ENCODE measurements at places on chromosomes 13 and 19.

GRCh38 chr13:75797719-75798118 lies 161.6 kb downstream of the LMO7 start:
- no peak for DNase-seq

GRCh38 chr19:7540761-7541474 lies 5.4 kb downstream of the PNPLA6 start:
- no peak for DNase-seq

DNA sequence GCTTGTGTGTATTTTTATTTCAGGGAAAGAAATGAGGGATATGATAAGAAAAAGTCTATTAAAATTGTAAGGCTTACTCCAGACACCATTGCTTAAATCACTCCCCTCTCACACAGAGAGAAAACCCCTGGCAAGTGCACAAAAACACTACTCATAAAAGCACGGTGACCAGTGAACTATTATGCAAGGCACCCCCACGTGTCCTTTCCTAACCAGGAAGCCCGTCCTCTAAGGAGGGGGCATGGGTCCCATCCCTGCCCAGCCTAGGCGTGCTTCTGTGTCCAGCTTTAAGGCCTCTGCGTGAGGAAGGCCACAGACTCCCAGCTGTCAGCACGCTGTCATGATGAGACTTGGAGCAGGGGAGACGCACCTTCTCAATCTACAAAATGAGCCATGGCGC lies 83.5 kb downstream of the SLC7A1 start:
- peak; percentile 69 for DNase-seq

DNA sequence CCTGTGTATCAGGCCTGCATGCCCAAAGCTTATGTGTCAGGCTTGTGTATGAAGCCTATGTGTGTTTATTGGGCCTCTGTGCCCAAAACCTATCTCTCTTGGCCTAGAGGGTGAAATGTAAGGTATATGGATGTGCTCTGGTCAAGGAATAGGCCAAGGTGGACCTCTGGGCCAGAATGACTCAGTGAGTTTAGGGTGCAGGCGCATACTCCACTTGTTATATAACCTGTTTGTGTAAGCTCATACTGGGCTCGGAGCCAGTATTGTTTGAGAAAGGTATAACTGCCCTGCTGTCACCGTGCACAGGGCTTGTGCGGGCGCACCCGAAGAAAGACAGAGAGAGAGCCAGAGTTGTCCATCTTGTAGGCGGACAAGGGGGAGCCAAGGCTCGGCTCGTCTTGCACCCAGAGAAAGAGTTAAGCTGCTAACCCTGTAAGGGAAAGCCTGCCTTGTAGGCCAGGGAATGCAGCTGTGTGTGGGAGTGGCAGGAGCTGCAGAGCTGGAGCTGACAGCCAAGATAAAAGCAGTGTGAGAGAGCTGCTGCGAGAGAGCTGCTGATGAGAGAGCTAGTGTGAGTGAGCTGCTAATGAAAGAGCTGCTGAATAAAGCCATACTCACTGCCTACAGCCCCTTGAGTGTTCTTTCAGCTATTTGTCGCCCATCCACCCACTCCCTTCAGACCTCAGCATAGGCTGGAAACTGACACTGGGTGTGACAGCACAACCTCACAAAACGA lies 43.4 kb upstream of the N4BP2L1 start:
- no peak for DNase-seq

DNA sequence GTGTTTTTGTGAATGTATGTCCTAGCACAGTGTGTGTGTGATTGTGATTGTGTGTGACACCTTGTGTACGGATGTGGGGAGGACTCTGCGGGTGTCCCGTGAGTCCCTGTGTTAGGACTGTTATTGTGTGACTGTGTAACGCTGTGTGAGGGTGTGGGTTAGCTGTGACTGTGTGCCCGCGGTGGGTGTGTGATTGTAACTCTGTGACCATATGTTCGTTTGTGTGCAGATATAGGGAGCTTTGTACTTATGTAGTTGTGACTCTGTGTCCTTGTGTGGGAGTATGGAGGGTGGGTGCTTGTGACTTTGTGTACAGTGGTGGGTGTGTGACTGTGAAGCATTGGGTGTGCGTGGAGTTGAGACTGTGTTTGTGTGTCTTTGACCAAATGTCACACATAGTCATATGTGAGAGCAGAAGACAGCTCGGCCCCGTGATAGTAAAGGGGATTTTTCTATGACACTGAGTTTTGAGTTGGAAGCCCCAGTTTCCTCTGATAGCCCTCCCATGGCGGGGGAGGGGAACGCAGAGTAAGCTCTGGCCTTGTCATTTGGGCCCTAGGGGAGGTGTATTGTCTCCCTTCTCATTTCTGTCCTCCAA lies 949 bp upstream of the ZNF260 start:
- no peak for DNase-seq

DNA sequence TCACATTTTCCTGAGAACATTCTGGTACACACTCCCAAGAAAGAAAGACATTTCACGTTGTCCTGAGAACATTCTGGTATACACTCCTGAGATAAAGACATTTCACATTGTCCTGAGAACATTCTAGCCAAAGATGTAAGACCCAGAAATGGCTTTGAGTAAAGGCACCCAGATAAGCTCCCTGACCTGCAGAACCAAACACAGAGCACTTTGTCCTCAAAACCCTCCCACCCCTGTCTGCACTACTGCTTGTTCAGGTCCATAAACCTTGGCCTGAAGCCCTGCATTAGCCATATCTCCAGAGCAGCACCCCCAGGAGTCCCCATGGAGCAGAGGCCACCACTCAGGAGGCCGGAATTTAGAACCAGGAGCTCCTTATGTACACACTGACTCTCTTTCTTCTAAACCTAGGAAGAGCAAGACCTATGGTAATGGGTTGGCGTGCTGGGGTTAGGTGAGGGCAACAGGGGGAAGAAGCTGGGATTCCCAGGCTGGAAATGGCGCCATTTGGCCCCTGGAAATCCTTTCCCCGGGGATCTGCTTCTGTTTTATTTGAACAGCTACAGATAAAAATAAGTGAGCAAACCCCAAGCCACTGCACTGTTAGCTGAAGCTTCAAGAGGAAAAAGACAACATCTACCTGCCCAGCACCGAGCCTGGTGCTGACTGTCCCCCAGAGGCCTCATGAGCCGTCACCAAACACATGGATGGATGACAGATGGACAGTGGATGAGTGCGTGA lies 13.7 kb downstream of the GAS6 start:
- DNase-seq = no peak

GRCh38 chr13:95349267-95349666 lies 48.0 kb upstream of the ABCC4 start:
- DNase-seq = no peak
